ENCODE measurements at places on chromosomes 2 and 18.
A peak's percentile ranks its signal among the peaks of the same experiment; 100 is the strongest.

DNA sequence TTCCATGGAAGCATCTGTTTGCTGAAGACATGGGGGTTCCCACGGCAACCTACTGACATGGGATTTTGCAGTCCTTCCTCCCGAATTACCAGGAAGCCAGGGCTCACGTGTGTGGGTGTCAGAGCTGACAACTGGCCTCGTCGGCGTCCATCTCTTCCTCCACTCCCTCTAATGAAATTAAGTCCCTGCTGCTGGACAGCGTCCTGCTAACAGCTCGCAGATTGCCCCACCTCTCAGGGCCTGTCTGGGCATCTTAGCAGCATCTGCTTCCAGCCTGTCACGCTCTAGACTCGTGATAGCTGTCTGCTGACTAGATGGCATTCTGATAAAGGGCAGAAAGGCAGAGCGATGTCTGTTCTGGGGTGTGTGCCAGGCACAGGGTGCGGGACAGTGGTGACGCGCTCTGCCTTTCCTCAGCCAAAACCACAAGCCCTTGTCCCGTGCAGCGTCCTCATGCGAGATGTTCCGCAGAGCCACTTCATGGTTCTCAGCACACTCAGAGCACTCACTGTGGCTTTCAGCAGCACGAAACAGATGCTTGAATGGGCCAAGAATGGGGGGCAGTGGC lies 161.1 kb downstream of the ARL4C start:
- DNase-seq, result no peak

DNA sequence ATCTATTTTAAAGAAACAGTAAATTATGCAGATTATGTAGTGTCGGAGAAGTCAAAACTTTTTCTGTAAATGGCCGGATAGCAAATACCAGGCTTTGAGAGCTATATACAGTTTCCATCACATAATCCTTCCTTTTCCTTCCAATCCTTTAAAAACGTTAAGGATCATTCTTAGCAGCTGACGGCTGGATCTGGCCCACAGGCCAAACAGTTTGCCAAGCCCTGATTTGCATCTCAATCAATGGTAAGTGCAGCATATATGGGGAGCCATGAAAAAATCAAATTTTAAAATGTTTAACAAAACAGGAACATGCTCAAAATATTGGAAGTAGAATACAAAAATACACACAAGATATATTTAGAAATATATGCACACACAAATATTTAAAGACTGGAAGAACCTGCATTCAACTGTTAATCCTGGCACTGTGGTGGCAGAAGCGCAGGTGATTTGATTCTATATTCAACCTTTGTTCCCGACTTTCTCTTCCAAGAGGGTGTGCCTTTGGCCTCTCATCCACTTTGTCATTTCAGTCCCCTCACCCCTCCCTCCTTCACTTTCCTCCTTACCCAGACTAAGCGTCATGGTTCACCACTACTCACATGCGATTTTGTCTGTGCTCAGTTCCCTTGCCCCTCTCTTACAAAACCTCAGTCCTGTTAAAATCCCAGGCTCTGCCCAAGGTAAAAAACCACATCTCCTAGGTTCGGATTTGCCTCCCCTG lies 27.3 kb downstream of the NDUFA10 start:
- DNase-seq, result no peak

DNA sequence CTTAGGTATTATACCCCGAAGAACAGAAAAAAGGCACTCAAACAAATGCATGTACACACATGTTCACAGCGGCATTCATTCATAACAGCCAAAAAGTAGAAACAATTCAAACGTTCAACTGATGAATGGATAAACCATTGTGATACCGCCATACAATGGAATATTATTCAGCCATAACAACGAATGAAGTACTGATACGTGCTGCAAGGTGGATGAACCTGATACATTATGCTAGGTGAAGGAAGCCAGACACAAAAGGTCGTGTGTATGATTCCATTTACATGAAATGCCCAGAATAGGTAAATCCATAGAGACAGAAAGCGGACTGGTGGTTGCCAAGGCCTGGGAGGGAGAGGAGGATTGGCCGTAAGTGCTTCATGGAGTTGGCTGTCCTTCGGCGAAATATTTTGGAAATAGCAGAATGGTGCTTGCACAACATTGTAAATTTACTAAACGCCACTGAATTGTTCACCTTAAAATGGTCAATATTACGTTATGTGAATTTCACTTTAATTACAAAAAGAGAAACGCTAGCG lies 750 bp upstream of the RMP24 start:
- DNase-seq, result peak; percentile 88

DNA sequence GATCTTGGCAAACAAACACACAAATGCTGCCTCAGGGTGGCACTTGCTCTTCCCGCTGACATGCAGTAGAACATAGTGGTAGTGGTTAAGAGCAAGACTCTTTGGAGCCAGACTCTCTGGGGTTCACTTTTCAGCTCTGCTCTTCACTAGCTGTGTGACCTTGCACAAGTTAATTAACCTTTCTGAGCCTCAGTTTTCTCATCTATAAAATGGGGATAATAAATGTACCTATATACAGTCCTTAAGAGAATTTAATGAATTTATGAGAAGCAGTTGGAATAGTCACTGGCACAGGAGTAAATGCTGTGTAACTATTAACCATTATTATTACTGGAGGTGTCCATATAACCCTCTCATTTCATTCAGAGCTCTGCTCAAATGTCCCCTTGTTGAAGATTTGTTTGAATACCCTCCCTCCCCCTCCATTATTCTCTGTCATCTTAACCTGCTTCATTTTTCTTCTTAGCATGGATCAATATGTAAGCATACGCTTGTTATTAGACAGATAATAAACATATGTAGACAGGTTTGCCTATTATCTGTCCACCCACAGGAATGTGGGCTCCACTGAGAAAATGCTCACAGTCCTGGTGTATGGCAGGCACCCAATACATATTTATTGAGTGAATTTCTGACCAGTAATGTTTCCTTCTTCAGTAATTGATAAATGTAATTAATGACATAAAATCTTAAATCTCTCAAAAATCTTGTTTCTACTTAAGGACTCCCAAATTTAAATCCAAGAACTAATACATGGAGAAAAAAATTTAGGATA lies 64.5 kb downstream of the TSPYL6 start:
- no peak for DNase-seq

DNA sequence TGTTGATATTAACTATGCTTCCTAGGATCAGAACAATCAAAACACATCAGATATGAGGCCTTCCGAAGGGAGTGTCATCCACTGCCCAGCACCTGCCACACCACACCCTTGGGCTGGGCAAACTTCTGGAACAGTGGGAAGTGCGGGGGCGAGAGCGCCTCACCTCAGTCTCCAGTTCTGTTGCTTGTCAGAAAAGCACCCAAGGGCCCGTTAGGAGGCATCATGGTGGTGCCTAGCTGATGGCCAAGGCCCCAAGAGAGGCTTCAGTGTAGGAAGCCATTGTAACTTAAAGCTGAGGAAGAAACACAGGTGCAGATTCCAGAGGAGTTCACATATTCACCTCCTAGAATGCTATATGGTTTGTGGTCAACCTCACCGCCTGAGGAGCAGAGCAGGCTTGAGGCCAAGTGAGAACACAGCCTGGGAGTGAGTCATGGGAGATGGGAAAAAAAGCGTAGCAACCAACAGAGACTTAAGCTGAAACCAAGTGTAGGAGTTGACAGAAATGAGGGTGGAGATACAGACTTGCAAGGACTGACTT lies 85.1 kb upstream of the ATL2 start:
- DNase-seq, result no peak

GRCh38 chr2:3913166-3913565 lies 209.8 kb downstream of the DCDC2C start:
- no peak for DNase-seq

- DNase-seq, result no peak
Measured at GRCh38 chr18:62829936-62830335, 114.6 kb downstream of the PHLPP1 start.

DNA sequence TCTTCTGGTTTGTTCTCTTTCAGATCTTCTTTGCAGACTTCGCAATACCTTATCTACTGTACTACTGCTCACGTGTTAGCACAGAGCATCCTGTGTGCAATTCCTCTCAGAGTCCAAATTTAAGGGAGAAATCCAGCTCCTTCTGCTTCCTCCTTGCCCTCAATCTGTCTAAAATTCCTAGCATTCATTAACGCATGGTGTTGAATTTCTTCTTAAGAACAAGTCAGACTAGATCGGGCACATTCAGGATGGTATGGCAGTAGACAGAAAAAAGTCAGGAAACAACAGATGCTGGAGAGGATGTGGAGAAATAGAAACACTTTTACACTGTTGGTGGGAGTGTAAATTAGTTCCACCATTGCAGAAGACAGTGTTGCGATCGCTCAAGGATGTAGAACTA lies 206.1 kb upstream of the CDH7 start:
- DNase-seq, result no peak

GRCh38 chr2:190843890-190844699 lies 36.5 kb upstream of the GLS start:
- DNase-seq, result no peak

DNA sequence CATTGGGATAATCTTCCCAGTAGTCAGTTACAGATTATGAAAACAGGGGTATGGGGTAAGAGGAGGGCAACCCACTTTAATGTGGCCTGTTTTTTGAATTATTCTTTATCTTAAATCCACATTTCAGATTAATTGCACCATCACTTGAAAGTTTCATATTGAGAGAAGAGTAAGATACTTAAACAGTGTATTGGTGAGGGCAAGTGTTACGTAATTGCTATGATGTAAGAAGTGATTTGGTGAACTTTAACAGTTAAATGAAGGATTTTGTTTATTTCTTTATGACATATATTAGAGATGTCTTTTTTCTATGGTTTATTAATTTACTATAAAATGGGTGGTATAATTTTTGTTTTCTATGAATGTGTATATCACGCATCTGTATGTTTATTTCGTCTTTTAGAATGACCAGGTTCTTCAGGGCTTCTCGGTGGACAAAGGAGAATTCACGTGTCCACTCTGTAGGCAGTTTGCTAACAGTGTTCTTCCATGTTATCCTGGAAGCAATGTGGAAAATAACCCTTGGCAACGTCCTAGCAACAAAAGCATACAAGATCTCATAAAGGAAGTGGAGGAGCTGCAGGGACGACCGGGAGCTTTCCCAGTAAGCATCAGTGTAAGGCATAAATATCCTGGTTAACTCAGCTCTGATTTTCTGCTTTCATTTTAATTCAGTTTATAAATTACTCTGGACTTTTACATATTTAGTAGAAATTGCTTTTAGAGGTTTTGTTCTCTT lies 171.2 kb upstream of the MYO3B start:
- DNase-seq, result no peak

- no peak for DNase-seq
Measured at GRCh38 chr2:237097911-237098702, 12.4 kb downstream of the COPS8 start.

DNA sequence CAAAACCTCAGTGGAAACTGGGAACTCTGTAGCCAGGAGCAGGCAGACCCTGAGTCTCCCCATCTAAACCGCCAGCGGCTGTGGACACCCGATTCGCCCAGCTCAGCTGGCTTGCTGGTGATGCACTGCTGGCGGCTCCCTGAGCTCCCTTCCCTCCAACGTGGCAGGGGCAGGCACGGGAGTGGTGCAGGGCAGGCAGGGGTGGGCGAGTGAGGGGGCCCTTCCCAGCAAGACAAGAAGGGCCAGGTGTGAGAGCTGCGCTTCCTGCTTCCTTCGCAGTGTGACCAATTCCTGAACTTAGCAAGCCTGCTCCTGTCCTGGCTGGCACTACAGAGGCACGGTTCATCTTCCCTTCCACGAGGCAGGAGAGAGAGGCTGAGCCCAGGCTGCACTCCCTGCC lies 12.3 kb upstream of the SEMA4C start:
- no peak for DNase-seq

- no peak for DNase-seq
Measured at GRCh38 chr2:69766014-69766413, 24.1 kb downstream of the ANXA4 start.

DNA sequence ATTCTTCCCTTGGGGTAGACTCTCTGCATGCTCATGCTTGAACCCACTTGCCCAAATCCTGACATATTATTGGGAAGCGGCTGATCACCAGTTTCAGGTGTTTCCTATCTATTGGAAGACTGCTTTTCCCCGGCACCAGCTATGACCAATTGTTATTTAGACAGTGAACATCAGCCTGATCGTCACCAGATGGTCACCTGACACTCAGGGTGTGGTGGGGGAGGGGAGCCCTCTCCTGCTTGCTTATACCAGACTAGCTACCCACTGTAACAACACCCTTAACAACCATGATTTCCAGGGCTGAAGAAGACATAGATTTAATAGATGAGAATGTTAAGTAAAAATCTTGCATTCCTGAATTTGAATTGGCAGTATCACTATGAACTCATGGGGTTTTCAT lies 44.3 kb downstream of the RBM43 start:
- DNase-seq, result no peak

DNA sequence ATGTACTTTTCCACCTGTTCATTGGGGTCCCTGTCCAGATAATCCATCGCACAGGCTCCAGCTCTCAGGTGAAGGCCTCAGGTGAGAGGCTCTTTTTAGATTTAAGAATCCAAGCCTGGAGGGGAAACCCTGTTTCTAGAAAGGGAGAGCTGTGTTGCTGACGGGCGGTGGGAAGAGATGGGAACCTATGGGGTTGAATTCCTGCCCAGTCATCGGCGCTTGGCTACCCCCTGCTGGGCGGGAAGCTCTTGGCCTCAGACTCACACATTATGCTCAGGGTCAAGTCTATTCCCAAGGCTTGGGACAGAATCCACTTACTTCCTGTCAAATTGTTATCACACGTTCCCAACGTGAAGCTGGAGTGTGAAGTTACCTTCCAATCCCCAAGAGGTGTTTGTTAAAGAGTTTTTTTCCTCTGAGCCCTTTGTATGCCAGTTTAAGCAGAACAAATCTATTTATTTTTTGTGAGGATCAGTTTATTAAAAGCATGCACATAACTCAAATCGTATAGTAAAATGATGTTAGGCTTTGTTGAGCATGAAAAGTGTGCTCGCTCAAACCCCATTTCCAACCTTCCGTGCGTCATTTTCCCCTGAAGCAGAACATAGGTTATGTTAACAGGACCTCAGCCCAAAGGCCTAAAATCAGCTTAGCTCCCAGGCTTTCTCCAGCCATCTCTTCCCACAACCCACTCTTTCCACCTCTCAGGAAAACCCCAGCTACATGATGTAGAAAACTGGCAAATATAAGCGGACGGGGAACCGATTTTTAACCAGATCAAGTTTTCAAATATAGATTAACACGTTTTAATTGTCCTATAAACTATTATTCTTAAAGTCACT lies 181.7 kb upstream of the ETAA1 start:
- no peak for DNase-seq

- no peak for DNase-seq
Measured at GRCh38 chr2:3354986-3355385, 22.6 kb downstream of the EIPR1 start.

- no peak for DNase-seq
Measured at GRCh38 chr18:8724452-8724851, 19.1 kb downstream of the MTCL1 start.

DNA sequence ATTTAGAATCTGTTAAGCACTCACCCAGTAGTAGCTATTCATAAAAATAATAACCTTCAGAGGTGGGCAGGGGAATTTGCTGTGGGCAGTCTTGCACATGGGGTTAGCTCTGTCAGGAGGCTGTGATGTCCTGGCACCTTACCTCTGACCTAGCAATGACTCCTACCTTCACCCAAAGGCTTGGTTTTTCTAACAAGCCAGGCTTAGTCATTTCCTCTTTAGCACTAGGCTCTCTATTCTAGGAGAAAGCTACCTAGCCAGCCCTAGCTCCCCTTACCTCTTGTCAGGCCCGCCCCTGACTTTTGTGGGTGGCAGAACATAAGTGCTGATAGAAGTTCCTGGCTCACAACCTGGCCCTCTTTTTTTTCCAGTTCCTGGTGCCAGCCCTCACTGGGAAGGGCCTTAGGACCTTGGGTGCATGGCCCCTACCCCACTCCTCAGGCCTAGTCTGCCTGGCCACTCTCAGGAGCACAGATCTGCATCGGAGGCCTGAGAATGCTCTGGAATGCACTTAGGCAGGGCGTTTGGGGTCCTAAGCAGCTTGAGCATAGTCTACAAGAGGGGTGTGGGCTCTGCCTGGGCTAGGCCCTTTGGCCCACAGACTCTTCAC lies 17.7 kb downstream of the CPLX4 start:
- DNase-seq, result no peak

Measured in NCI-H1092 treated with DMSO at 0.1 percent for 48 hours (cell line).